ENCODE measurements at places on chromosomes 3 and 15.

DNA sequence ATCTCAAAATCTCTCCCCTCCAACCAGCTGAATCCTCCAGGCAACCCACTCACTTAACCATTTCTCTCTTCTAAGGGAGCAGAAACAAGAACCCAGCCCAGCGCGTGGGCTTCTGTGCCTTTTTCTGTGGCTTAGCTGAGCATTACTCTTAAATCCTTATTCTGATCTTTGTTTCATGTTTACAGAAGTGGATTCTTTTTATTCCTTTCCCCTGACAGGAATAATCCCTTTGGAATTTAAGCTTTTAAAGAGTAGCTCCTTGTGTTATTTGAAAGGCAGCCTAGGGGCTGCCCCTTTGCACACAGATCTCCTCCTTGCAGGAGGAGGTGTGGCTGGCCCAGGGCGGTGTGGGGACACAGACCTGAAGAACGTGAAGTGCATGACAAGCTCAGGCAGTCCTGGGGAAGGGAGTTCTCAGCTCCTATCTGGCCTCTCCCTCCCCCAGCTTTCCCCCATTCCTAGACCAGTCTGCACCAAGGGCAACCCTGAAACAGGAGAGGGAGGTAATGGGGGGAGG is 77.1 kb upstream of the UBE2E1 start:
- no peak for DNase-seq

GRCh38 chr3:133992951-133993620 is 36.6 kb downstream of the SLCO2A1 start:
- DNase-seq: no peak

- no peak for DNase-seq
These were observed 9.0 kb downstream of the GNB5 start for GRCh38 chr15:52181938-52182780.

DNA sequence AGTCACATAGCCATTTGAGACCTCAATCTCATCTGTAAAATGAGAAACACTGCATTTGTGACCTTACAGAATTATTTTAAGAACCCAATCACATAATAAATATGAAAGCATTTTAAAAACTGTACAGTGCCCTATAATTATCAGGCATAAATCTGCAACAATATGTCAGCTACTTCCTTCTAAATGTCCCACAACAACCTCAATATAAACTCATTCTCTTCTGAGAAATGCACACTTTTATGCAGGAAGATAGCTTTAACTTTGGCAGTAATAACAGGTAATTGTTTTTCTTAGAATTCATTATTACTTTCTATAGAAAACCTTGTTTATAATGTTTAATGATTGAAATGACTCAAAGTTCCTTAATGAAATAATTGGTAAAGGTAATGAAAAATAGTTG is 400.7 kb upstream of the AGTR1 start:
- no peak for DNase-seq

DNA sequence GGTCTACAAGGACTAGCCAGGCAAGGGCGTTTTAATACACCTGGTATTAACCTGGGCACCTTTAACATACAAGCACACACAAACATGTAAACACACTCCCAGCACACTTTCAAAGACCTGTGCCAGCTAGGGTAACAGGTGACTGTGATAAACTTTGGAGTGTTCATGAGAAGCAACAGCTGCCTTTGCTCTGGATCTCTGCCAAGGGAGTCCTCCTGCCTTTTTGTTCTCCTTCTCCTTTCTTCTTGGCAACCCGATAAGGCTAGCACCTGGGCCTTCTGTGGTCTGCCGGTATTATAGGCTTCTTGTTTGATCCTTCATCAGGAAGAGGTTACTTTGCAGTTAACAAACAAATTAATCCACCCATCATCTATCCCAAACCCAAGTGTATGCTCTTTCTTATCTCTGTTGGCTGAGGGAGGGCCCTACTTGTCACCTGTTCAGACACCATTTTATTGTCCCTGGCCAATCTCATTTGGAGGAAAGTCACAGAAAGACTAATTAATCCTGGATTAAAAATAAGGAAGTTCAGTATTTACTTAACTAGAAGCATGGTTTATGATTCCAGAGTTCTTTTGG is at the start of gene RETNLB:
Gene RETNLB (minus strand): TSS at position 7 of the 579 bp plus-strand sequence. CDS start 225 bp downstream, outside the sequence.
- DNase-seq: no peak

- no peak for DNase-seq
These were observed 331.3 kb upstream of the FRG2C start for GRCh38 chr3:75332794-75333193.

- no peak for DNase-seq
These were observed 151.9 kb downstream of the RBPMS2 start for GRCh38 chr15:64623347-64623996.

GRCh38 chr15:96207377-96208006 is 123.0 kb upstream of the NR2F2 start:
- DNase-seq: no peak

DNA sequence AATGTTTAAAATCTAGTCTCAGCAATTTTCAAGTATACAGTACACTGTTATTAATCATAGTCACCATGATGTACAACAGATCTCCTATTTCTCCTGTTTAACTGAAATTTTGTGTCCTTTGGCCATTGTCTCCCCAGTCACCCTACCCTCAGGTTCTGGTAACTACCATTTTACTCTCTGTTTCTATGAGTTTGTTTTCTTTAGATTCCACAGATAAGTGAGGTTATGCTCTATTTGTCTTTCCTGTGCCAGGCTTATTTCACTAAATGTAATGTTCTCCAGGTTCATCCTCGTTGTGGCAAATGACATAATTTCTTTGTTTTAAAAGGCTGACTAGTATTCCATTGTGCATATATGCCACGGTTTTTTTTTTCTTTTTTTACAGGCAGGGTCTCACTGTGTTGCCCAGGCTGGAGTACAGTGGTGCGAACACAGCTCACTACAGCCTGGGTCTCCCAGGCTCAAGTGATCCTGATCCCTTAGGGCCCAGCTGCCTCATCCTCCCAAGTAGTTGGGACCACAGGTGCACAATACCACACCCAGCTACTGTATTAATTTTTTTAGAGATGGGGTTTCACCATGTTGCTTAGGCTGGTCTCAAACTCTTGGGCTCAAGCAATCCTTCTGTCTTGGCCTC is 50.0 kb downstream of the RAB7A start:
- DNase-seq: no peak

All from C1 segment of cervical spinal cord (tissue), 14 donors.